EH (cell line): ENCODE measurements at places on chromosomes 6 and 20.

DNA sequence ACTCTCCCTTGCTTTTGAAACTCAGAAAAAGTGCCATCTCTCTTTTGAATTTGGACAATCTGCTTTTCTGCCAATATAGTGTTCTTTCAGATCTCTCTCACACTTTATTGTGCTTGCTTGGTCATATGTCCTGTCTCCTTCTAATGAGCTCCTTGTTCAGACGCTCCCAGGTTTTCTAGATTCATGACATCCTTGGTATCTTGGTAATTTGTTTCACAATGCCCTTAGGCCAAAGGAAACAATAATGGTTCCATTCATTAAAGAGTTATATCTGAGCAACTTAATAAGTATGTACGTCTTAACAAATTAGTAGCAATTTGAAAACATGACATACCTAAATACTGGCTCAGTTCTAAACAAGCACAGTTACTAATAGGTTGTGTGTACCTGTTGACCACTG is 293.4 kb upstream of the SPTLC3 start:
- DNase-seq, result no peak

DNA sequence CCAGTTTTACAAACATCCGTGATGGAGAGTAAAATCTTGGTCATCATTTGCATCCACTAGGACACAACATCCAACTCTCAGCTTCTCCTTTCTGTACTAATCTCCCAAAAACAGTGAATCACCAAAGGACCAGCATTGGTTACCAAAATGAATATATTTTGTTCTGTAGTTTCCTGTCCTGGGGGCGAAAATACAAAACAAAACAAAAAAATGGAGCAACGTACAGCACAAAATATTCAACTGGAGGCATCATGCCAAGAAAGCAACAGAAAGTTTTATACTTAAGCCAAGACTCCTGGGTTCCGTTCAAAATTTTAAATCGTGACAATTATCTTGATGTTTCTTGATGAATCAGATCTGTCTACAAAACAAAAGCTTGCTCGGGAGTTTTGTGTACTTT is 126.6 kb upstream of the CCDC28A start:
- peak; percentile 76 for DNase-seq

DNA sequence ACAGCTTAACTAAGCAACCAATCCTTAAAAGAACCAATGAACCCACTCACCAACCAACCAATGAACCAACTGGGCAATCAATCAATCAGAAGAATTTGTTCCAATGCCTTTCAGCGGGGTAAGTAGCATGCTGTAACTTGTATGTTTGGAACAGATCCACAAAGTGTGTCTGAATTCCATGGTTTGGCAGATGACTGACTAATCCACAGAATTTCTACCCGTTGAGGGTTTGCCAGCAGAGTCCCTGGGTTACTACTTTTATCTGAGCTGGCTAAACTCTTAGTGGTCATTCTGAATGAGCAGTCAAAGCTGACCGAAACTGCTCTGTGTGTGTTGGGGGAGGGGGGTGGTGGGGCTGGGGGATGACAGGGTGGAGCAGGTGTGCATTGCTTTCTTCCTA is 125.0 kb upstream of the JAG1 start:
- DNase-seq, result peak; percentile 25

DNA sequence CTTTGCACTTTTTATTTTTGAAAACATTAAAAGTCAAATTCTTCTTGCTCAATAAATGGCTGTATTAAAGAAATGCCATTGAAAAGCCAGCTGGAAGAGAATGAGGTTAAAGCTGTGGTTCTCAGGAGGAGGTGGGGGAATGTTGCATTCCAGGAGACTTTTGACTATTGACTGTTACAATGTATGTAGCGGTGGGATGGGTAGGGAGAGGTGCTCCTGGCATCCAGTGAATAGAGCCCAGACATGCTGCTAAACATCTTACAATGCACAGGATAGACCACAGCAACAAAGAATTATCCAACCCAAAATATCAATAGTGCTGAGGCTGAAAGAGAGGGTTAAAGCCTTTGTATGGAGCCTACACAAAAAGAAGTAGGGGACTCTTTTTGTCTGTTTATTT is 295.9 kb downstream of the NKAIN2 start:
- DNase-seq, result no peak

DNA sequence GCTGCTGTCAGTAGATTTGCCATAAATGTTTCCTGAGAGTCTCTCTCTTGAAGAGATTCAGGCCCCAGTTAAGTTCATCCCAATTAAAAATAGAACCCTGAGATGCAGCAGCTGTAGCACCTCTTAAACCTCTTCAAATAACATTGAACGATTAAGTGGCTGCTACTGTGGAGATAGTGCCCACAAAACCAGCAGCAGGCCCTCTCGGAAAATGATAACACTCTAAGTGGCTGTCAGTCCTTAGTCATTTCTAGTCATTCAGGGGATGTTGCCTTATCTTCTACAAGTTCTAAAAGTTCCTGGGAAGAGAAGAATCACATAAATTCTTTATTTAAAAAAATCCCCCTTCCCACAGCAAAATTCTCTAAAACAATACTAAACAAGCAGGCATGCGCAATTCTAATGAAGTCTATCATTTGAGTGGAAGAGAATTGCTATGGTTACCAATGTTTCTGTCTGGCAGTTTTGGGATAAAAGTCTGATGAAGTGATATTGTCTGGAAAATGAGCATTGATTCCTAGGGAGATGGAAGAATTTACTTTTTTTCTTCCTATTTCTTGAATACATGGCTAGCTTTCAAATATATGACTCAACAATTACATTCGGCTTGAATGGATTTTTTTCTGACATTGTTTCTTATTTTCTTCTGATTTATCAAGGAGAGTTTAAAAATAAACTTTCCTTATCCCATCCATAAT is 131.9 kb downstream of the TRMT11 start:
- DNase-seq, result no peak

DNA sequence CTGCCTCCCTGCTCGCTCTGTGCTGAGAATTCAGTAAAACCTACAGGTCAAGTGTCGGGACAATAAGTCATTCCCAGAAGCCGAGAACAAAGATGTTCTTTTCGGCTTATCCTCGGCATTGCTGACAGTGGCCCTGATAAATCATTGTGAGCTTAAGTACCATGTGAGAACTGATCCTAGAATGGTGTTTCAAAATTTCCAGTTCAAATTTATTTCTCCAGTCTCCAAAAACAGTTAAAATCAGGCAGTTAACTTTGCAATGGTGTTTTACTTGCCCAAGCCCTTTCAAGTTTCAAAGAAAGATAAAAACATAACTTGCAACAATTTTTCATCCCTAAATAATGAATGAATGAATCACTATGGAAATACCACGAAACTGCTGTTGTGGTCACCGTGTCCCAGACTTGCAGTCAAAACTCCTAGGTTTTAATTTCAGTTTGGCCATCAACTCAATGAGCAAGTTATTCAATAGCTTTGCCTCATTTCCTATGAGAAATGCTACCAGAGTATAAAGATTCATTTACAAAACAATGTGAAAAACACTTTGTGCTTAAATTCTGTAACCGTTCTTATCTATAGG is 4.3 kb downstream of the ATP5F1E start:
- peak; percentile 71 for DNase-seq
